SK-N-MC (cell line): ENCODE measurements at places on chromosomes 3 and 15.

DNA sequence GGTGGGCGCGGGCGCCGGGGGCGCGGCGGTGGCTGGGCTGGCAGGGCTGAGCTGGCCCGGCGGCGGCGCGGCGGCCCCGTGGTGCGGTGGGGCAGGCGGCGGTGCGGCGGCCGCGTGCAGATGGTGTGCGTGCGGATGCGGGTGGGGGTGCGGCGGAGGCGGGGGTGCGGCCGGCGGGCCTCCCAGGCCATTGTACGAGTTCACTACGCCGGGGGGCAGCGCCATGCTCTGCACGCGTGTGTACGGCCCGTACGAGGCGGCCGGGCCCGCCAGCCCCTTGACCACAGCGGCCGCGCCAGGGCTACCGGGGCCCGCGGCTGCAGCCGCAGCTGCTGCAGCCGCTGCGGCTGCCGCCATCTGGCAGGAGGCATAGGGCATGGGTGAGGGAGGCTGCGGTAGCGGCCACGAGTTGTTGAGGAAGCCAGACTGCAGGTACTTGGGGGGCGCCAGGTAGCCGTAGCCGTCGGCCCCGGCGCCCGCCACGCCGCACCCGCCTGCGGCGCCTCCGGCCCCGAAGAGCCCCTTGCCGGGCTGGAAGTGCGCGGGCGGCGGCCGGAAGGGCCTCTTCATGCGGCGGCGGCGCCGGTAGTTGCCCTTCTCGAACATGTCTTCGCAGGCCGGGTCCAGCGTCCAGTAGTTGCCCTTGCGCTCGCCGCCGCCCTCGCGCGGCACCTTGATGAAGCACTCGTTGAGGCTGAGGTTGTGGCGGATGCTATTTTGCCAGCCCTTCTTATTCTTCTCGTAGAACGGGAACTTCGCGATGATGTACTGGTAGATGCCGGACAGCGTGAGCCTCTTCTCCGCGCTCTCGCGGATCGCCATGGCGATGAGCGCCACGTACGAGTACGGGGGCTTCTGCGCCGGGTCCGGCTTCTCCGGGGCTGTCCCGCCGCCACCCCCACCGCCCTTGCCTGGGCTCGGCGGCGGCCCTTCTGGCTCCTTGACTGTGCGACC is 951 bp downstream of the FOXL2 start:
- no peak for DNase-seq

DNA sequence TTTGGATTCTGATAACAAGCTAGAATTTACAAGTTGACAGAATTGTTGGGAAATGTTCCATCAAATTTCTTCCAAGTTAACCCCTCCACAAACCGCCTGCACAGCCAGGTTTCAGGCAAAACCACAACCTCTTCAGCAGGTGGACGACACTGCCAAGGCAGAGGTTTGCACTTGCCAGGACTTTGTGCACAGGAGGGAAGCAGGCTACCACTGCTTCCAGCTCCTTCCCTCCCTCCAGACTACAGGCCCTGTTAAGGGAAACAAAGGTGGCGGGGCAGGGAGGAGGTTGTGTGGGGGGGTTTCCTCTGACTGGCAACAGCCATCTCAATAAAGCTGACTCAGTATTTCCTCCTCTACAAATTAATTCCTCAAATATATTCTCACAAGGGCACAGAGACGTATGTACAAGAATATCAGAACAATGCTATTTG is 42.2 kb downstream of the TBC1D2B start:
- no peak for DNase-seq

DNA sequence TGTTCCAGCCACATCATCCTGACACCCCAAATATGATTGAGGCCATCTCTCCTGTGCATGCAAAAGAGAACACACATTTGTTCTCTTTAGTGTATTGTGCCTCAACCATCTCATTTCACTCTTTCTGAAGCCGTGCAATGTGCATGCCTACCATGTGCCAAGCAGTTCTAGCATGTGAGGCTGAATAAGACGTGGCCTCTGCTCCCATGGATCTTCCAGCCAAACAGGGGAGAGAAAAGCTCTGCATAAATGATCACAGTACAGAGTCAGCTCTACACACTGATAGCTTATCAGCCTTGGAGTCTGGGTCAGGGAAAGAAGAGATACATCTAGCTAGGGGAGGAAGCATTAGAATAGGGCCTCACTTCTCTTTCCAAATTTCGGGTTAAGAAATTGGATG is 48.2 kb upstream of the ATG7 start:
- no peak for DNase-seq

DNA sequence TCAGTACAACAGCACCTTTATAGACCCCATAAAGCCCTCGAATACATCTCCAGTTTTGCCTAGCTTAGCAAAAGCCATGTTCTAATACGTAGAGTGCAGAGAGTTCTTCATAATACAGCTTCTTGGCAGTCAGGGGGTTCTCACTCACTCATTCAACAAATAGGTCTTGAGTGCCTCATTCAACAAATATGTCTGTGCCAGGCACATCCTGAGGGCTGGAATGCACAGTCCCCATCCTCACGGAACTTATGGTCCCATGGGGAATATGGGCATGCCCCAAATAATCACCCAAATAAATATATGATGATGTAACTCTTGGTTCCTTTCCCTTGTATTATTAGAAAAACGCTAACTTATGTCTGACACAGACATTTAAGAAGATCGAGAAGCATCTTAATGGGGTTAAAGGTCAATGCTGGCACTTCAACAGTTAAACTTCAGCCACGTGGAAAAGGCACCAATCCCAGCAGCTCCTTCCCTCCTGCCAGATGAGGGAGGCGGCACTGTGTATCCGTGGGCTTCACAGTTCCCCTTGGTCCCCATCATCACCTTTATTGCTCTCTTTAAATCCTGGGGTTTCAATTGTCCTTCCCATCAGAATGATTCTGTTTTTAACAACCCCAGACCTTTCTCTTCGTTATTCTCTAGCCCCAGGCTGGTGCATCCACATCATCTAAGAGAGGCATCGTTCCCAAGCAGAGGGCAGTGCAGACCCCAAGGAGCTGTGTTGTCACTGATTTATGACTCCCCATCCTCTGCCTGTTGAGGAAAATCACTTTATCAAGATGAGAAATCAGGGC is 18.9 kb upstream of the SEMA5B start:
- DNase-seq = no peak

GRCh38 chr3:107238787-107239186 is 138.5 kb upstream of the CCDC54 start:
- no peak for DNase-seq
